Kasumi-1 (cell line): ENCODE measurements at places on chromosomes 2 and 18.

GRCh38 chr2:156023229-156023869, 309.2 kb downstream of the NR4A2 start:
- DNase-seq, result no peak

- no peak for DNase-seq
Observed at GRCh38 chr18:44885507-44885906, 204.8 kb downstream of the SETBP1 start.

GRCh38 chr2:63081404-63081803, 30.8 kb downstream of the OTX1 start:
- DNase-seq, result no peak

DNA sequence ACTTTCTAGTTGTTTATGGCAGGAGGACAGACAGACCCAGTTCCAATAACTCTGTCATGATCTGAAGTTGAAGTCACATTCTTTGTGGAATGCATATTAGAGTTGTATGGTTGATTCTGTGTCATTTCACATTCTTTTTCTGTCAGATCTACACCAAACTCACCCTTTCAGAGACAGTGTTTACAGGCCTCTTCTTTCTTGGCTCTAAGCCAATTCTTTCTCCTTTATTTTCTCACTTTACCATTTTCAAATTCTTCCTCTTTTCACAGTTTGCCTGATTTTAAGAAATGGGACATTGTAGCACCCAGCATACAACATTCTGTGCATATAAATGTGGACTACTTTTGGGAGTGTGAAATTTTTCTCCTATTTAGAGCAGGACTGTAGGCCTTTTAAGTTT, 103.7 kb downstream of the CCDC85A start:
- no peak for DNase-seq

DNA sequence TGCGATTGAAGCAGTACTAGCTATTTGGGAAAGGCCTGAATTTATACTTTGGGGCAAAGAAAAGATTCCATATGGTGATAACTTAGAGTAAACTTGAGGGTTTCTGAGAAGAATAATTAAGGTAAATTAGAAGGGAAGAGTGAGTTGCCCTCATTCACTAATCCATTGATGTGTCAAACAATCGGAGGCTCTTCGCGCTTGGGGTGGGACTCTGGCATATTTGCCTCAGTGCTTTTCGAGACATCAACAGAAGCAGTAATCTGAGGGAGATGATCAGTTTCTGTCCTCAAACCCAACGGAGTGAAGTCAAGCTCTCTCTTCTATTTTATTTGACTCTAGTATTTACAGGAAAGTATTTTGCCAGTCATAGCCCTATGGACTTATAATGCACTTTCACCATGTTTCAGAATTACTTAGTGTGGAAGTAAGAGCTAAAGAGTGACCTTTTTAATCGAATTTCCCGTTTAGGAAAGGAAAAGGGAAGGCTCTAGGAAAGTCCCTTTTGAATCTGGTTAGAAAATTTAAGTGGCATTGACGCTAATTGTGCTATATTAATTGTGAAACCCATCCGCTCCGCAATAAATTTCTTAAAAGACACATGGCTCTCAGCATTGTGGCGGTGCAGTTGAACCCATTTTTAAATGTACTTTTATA, 1.3 kb downstream of the RAB10 start:
- peak; percentile 32 for DNase-seq

DNA sequence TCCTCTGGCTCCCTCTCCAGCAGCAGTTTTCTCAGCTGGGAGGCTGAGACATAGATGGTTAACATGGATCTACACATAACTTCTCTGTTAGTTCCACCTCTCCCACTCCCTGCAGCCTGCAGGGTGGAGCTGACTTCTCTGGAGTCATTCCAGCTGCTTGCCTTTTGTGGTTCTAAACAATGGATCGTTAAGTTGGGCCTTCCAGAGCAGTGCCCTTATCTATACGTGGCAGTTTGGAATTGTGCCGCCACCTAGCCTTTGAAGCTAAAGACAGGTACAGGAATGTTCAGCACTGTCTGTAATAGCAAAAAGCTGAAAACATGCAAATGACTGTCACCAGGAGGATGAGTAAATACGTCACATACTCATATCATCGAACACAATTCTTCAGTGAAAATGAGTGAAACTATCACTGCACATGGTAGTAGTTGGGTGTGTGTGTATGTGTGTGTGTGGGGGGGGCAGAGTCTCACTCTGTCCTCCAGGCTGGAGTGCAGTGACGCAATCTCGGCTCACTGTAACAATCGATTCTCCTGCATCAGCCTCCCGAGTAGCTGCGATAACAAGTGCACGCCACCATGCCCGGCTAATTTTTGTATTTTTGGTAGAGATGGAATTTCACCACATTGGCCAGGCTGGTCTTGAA, 50.3 kb downstream of the SH2D6 start:
- no peak for DNase-seq

GRCh38 chr18:8946066-8946838, 156.2 kb upstream of the NDUFV2 start:
- no peak for DNase-seq

GRCh38 chr2:190270298-190270697, 49.3 kb downstream of the HIBCH start:
- DNase-seq, result no peak

DNA sequence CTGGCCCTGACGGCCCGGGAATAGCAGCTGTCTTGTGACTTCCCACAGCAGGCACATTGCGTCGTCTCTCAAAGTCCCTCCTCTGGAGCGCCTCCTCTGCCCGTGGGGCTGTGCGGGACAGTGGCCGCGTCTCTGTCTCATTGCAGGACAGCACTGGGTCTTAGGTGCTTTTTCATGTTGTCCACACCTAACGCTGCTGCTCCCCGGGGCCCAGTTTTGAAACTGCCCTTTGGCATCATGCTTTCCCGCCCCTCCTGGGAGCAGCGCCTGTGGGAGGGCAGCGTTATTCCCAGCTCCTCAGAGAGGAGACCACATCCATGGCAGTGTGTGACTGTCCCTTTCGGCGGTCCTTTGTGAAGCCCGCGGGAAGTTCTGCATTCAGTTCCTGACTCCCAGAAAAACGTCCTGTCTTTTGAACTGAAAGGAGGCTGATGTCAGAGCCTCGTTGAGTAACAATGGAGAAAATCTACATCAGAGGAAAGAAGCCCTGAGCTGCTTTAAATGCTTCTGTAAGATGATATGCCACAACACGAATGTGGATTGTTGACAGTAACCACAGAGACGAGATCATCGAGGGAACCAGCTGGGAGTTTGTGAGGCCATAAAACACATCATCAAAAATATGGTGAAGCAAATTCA, 226.0 kb downstream of the FAM210A start:
- DNase-seq, result peak; percentile 40

- DNase-seq, result no peak
Observed at GRCh38 chr2:72900191-72900825, 13.1 kb downstream of the SPR start.

DNA sequence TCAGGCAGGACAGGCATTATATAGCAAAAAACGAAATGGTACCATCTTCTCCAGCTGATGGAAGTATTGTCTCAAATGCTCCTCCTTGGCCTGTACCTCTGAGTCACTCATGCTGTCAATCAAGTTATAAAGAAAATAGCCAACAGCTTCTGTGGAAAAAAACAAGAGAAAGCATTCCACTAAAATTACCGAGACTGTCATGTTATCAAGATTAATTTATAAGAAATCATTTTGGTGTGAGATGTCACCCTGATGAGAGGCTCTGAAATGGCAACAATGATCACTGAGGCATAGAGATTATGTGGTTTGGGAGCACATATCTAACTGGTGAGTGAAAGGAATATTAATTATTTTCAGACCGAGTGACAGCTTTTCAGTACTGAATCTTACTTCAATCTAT, 47.4 kb downstream of the LRPPRC start:
- DNase-seq, result no peak

DNA sequence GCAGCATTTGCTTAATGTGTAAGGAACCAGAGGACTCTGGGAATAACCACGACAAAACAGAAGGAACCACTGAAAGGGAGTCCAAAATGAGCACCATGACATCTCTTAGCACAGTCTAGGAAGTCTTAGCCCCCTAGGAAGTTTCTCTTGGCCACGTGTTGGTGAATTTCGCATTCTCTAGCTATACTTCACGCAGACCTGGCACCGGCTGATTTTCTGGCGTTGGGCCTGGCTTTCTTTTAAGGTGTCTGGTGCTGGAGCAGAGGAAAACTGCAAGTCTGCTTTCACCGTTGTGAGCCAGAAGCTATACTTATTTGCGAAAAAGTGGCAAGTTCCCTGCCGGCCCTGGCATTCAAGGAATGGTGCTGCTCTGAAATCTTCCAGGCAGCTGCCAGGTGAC, 156.9 kb downstream of the COL4A4 start:
- no peak for DNase-seq

GRCh38 chr2:72104821-72105588, 42.7 kb downstream of the CYP26B1 start:
- no peak for DNase-seq

DNA sequence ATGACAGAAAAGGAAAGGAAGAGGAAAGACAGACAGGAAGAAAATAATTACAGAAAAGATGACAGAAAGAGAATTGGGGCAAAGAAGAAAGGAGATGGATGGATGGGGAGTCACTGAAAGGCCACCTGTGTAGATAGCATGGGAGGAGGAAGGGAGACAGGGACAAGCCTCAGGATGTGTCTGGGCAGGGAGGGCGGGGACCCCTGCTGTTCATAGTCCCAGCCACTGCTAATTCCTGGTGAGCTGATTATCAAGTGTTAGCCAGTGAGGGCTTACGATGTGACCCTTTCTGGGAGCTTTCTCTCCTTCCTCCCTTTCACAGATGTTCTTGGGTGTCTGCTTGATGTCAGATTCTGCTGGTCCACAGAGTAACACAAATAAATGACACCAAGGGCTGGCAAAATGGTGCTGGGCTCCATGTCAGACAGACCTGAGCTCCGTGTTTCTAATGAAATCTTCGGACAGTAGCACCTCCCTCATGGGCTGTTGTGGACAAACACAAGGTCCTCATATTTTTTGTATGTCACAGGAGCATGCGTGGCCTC, 13.6 kb downstream of the FHOD3 start:
- no peak for DNase-seq

DNA sequence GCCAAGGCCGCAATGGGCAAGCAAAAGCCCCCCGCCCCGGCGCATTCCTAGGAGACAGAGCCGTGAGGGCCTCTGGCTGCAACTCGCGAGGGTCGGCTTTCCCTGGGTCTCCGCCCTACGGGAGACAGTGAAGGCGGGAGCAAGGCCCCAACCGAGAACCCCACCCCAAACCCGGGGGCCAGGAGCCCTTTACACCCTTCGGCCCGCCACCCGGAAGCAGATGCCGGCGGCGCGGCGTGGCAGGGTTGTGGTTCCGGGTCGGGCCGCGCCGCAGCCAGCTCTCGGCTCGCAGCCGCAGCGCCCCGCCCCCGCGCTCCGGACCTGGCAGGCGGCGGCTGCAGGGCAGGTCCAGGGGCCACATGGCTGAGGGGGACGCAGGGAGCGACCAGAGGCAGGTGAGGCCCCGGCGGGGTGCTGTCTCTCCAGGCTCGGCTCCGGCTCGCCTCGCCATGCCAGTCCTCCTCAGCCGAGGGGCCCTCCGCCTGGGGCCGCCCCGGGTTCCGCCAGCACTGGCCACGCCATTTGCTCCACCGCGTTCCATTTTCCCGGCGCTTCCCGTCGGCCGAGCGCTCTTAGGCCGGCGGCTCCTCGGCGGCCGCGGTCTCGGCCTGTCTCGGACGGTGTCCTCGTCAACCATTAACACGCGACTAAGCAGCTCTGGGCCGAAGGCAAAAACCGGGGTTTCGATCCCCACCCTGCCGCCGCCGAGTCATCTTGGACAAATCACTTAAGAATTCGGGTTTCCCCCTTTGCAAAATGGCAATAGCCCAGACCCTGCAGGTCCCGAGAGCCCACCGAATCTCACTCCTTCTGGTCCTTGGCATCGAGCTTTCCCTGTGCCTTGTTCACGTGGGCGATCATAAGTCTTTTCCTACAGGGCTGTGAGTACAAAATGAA, at the start of gene IMPACT:
Gene IMPACT, plus strand, starts transcription at position 273 of the 897 bp plus-strand sequence. Its CDS starts 87 bp downstream, at position 360.
- peak; percentile 72 for DNase-seq

GRCh38 chr2:23077596-23077995, 307.4 kb upstream of the KLHL29 start:
- no peak for DNase-seq

GRCh38 chr2:241289597-241289996, 25.9 kb downstream of the HDLBP start:
- DNase-seq, result no peak

DNA sequence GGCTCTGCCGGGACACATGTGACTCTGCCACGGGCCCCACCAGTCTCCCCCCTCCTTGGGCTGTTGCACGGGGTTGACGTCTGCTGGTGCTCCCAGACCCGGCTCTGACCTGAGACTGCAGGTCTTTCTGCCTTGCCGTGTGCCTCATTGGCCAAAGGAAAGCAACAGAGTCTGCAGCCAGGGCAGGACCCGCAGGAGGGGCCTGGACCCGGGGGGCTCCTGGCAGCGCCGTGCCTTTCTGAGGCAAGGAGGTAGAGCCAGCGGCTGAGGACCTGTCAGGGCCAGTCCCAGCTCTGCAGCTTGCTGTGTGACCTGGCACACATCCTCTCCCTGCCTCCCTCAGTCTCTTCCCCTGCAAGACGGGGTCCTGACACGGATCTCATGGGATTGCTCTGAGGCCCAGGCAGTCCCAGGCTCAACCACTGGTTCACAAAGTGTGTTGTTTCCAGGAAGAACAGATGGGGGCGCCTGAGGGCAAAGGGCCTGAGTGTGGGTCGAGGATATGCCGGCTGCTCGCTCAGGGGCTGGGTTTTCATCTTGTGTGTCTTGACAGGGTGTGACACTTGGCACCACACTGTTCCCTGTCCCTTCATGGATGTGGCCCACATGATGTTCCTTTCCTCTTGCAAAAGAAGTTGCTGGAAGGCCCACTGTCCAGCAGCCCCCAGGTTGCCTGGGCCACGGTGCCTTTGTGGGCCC, 9.0 kb downstream of the CAPN10 start:
- DNase-seq, result peak; percentile 13

DNA sequence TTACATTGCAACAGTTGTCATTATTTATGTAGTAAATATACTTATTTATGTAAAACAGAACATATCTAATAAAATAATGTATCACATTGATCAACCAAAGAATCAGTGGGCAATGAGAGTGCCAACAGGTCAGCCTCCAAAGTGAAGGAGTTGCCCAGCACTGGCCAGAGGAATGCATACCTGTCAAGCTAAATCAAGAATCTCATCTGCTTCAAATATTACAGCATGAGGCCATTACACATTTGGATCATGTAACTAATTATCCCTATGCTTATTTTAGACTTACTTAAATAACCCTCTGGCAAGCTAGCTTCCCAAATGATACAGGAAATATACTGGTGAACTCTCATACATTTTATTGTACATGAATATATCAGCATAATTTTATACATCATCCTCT, 1211.7 kb upstream of the ACVR2A start:
- no peak for DNase-seq
